ENCODE measurements at places on chromosomes 16 and 17.
A peak's percentile ranks its signal among the peaks of the same experiment; 100 is the strongest.

DNA sequence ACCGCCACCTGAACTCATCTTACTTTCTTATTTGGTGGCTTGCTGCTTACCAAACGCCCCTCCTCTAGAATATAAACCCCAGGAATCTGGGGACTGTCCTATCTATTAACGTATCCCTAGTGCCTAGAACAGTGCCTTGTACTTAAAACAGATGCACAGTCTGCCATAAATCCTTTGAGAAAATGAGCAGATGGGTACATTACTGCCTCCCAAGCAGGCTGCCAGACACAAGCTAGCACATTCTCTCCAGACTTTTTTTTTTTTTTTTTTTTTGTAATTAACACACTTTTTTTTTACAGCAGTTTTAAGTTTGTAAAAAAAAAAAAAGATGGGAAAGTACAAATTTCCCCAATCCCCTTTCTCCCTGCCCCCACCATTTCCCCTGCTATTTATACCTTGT is 57.3 kb upstream of the RPL38 start:
- no peak for DNase-seq

DNA sequence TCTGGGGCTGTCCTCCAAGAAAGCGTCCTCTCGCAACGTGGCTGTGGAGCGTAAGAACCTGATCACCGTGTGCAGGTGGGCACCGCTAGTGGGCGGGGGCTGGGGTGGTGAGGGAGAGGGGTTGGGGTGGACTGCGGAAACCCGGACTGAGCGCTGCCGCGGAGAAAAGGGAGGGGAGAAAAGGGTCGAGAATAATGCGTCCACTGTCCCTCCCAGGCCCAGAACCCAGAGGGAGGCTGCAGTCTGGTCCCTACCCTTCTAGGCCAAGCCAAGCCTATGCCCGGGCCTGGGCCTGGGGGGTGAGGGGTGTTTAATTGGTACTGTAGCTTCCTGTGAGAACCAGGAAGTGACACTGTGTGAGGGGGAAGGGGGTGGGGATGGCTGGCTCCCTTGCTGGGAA is 464 bp downstream of the RUNDC3A start:
- DNase-seq: no peak

- no peak for DNase-seq
These were observed 1.0 kb upstream of the KRTAP4-2 start for GRCh38 chr17:41178843-41179616.

- DNase-seq: peak; percentile 64
These were observed 87.8 kb upstream of the NOL11 start for GRCh38 chr17:67629971-67630320.

DNA sequence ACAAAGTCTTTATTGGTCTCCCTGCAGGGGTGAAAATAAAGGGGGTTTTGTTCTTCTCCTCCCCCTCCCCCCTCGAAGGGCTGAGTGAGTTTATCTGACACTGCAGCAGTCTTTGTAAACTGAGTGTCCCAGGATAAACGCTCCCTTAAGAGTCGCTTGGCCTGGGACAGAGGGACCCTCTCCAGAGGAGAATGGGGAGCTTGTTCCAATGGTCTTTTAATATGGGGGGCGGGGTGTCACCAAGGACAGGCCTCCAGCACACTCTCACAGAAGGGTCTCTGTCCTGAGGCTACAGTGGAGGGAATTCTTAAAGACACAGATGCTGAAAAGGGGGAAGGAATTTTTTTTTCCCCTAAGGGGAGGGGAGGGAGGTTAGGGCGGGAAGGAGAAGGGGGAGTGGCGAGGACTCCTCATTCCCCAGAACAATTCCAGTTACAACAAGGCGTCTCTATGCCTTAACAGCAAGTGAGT is 455.5 kb downstream of the SOX9 start:
- DNase-seq: no peak

All from hematopoietic multipotent progenitor cell treated with erythropoietin and hydrocortisone succinate and interleukin-3 and kit ligand, for 4 days (in vitro differentiated cells).